ENCODE measurements at places on chromosomes 2 and 18.

GRCh38 chr2:104845946-104846785, 7.7 kb upstream of the POU3F3 start:
- DNase-seq, result no peak

DNA sequence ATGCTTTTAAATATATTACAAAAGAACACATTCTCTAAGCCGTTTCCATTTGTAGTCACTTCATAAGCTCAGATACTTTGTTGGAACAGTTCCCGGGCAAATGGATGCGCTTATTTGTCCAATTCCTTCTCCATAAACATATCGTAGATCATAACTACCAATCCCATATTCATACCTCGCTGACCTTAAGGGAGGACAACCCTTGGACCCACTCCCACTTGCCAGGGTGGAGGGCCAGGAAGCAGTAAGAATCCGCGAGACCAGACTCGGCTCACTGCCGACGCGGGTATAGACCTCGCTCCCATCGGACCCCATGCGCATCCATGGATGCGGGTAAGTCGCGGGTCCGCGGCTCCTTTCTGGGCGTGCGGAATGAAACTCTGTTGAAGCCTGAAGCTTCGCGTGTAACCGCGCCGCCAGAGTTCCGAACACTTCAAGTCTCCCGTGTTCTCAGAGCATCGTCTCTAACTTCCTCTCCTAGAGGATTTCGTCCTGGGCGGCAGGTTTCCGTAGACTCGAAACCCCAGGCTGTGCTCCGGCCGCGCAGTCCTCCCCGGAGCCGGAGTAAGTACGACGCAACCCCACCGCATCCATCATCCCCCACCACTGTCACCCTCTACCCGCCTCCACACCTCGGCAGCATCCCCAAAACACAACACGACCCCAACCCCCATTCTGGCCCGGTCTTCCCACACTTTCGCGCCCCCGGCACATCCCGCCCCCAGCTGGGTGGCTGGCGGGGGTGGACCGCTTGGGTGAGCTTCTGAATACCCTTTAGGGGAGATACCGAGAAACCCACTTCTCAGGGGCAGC, 1.1 kb downstream of the DSC3 start:
- DNase-seq, result no peak

DNA sequence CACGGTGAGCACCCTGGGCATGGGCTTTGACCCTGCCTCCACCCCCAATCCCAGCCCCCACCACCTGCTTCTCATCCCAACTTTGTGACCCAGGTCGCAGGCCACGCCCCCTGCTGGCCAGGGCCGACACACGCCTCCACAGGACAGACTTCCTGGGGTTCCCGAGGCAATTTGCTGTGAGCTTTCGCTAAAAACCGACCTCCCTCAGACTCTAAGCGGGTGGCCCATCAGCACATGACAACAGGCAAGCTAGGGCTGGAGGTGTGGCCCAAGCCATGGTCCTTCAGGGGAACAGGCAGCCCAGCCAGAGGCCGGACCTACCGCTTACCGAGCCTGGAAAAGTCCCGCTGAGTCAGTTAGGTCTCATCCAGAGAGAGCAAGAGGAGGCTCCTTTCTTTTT, 31.9 kb downstream of the C1QL2 start:
- no peak for DNase-seq

DNA sequence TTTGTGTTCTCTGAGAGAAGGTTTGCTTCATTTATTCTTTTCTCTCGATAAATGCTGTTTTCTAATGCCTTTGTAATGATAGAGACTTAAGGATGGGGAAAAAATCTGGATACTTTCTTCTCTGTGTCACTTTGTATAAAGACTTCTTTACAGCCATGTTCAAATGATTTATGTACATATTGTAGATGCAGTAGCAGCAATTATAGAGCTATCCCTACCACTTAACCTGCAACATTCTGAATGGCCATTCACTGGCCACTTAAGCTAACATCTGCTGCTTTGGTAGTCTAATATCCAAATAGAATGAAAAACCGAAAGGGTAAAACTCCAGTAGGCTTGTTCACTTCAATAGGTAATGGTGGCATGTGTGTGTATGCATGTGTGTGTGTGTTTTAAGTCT, 97.8 kb downstream of the CSRNP3 start:
- no peak for DNase-seq

DNA sequence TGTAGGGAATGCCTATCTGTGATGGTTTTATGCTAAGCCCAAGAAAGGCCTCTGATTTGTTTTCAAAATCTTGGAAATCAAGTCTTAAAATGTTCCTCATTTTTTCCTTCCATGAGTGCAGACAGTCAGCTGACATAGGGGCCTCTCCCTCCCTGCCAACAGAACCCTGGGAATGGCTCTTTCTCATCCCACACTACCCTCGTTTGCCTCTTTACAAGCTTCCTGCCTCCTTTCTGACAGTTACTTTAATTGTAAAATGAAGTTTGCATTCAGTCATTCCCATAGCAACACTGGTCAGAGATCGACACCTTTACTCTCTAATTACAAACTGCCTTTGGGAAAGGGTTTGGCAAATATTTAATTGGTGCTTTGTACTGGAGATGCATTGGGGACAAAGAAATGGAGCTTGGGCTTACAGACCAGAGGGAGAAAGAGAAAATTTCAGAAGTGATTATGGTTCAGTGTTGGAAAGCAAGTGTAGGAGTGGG, 25.4 kb downstream of the KIF5C start:
- no peak for DNase-seq

DNA sequence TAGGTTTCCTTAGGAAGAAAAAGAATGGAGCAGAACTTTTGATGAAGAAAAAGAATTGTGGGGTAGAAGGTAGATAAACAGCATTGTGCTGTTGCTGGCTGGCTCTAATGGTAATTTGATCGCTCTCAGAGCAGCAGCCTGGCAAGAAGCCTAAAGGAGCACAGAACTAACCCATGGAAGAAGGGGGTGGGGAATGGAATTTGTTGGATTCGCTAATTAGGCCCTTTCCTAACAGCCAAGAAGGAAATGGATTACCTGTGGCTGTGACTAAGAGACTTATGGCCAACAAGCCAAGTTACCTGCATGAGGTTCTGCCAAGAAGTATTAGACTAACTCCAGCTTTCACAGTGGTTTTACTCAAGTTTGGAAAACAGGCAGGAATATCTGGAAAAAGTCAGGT, 210.6 kb downstream of the IKZF2 start:
- DNase-seq, result no peak

DNA sequence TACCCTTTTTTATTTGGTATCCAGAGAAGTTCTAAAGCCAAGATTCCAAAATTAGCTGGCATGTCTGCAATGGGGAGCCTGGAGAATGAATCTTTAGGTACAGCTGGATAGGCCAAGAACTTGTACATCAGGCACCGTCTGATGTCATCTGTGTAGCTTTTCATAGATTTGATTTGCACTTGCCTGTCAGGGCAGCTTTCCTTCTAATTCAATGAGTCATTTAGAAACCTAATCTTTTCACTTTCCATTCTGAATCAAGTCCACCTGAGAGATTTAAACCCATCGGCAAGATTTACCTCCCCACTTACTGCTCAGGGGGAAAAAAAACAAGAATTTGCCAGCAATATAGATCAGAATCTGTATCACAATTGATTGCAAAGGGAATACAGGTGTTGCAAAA, 60.9 kb upstream of the ACAA2 start:
- DNase-seq, result no peak

Data from suprapubic skin (tissue), 4 donors.